ENCODE measurements at places on chromosomes 7 and 10.

DNA sequence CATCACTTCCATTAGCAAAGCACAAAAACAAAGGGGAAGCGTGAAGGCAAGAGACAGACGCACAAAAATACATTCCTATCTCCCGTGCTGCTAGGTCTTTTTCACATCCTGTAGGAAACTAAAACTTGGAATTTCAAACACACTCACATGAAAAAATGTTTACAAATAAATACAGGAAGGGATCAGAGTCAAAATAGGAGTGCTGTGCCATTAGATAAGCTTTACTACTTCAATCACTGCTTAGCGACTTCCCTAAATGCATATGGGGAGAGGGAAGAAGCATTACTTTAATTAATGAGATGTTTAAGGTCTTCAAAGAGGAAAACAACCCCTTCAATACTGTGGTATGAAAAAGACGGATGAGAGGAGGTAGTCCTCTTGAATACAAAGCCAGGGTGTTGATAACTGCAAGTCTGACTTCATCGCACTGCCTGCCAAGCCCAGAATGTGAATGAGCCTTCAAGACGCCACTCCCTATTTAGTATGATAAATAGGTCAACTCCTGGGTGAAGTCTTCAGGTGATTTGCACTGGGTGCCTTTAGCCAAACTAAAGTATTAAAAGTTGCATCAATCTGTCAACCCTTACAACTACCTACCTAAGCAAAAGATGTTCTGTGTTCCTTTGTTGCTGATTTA is 13.9 kb downstream of the PARD3 start:
- no peak overlapping the region for H3K4me3 ChIP-seq
- no peaks in the 10 kb centered on the region for H3K4me1 ChIP-seq
- no peaks in the 10 kb centered on the region for H3K27me3 ChIP-seq
- DNase-seq: no peak
- no peaks in the 10 kb centered on the region for H3K36me3 ChIP-seq

- H3K4me1 ChIP-seq: no peaks in the 10 kb centered on the region
- no peak overlapping the region for H3K4me3 ChIP-seq
These were observed 181.8 kb downstream of the KIAA1217 start for GRCh38 chr10:24390746-24391145.

GRCh38 chr10:43225787-43226153 is 41.1 kb downstream of the RASGEF1A start:
- no peak overlapping the region for H3K4me3 ChIP-seq
- DNase-seq: no peak
- H3K27ac ChIP-seq: no peak overlapping the region

GRCh38 chr7:25653384-25653783 is 425.1 kb upstream of the NPVF start:
- DNase-seq: no peak
- no peak overlapping the region for H3K27ac ChIP-seq
- H3K4me3 ChIP-seq: no peak overlapping the region
- H3K27me3 ChIP-seq: no peaks in the 10 kb centered on the region
- H3K36me3 ChIP-seq: no peaks in the 10 kb centered on the region
- H3K4me1 ChIP-seq: peaks cover 15% of the 10 kb centered on the region
